ENCODE measurements at places on chromosomes 12 and 14.

GRCh38 chr12:94849411-94849976 is 154.0 kb downstream of the NDUFA12 start:
- no peak for DNase-seq

GRCh38 chr12:12443431-12443878 is 86.6 kb downstream of the BORCS5 start:
- DNase-seq: no peak

GRCh38 chr12:62525271-62525670 is 58.6 kb downstream of the MON2 start:
- no peak for DNase-seq

DNA sequence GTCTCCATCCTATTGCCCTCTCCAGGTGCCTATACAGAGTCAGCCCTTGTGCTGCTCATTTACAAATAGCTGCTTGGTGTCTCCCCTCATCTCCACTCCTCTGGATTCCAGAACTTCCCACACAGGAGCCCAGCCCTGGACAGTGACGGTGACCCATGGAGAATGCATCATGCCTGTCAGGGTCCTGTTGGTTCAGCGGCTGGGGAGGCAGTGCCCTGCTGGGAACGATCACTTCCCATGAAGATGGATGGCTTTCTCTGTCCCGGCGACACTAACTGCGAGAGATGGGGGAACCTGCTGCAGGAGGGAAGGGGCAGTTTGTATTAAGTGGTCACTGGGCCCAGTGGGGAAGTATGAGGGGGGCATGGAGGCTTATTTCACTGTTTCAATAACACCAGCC is 395.0 kb upstream of the TBX3 start:
- DNase-seq: no peak

- no peak for DNase-seq
These were observed 167.1 kb downstream of the TTC7B start for GRCh38 chr14:90649083-90649482.

DNA sequence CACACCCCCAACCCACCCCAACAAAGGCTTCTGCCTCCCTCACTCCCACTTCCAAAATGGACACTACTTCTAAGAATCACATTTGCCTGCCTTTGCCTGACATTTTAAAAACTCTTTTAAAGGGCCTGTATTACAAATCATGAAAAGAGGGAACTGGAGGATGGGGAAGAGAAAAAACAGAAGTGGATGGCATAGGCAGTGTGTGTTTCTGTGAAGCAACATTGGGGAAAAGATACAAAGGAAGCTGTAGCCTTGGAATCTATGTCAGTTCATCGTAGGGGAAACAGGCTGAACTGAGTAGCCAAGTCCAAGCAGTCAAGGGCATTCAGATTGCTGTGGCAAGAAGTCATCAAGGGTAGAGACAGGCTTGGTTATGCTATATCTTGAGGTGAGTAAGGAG is 273.9 kb downstream of the BTG1 start:
- DNase-seq: no peak

DNA sequence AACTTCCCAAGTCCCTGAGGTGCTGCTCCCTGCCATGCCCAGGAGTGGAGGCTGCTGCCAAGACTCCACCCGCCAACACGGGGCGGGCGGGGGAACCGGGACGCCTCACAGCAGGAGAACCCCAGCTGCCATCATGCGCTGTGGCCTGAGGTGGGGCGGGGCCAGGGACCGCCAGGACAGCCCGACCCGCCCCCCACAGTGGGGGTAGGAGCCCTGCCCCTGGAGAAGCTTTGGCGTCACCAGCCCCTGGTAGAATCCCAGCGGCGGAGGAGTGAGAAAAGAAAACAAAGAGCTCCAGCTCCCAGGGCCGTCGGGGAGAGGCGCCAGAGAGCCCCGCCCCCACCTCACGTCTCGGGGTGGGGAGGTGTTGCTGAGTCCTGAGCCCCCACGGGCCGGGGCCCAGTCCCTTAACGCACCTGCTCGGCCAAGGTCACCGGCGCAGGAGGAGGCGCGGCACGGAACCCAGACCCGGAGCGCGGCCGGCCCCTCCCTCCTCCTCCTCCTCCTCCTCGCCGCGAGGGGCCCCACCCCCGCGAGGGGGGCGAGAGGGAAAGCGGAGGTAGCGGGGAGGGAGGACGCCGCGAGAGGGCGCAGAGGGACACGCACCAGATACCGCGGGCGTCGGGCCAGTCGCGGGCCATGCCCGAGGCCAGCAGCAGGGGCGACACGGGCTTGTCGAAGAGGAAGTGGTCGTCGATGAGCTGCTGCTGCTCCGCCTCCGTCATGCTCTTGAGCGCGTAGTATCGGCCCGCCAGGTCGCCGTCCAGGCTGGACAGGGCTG is 1.8 kb downstream of the CKB start:
- peak; percentile 64 for DNase-seq

GRCh38 chr14:37197421-37198272 is at the start of gene MIPOL1:
Gene MIPOL1 (plus strand): TSS chr14:37197937. CDS start chr14:37247889, 49,952 bp downstream.
- DNase-seq: no peak

GRCh38 chr14:53375599-53375998 is 222.5 kb upstream of the DDHD1 start:
- DNase-seq: no peak

- no peak for DNase-seq
These were observed 13.4 kb upstream of the IFI27 start for GRCh38 chr14:94097091-94097490.

GRCh38 chr12:5236022-5236640 is 192.5 kb downstream of the KCNA5 start:
- DNase-seq: no peak

- no peak for DNase-seq
These were observed 267.2 kb upstream of the BTG1 start for GRCh38 chr12:92412856-92413255.

DNA sequence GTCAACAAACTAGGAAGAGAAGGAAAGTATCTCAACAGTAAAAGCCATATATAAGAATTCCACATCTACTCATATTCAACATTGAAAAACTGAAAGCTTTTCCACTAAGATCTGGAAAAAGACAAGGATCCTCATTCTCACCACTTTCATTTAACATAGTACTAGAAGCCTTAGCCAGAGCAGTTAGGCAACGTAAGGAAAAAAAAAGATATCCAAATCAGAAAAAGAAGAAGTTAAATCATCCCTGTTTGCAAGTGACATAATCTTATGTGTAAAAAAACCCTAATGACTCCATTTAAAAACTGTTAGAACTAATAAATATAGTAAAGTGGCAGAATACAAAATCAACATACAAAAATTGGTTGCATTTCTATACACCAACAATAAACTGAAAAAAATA is 426.2 kb downstream of the BCAT1 start:
- DNase-seq: no peak

DNA sequence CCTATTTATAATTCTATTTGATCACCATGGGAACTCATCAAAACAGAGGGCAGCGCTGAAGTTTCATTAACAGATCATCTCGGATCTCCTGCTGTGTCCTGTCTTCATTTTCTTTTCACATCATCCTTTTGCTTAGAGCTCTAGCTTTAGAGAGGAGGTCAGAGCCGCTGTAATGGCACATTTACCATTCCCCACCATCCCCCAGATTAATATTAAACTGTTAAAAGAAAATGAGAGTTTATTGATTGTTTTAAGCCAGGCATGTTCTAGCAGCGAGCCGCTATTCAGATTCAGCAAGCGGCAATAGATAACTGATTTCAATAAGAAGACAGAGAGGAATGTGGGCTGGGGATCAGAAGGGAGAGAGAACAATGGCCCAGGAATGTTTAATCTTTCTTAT is 308.8 kb downstream of the EGLN3 start:
- no peak for DNase-seq

DNA sequence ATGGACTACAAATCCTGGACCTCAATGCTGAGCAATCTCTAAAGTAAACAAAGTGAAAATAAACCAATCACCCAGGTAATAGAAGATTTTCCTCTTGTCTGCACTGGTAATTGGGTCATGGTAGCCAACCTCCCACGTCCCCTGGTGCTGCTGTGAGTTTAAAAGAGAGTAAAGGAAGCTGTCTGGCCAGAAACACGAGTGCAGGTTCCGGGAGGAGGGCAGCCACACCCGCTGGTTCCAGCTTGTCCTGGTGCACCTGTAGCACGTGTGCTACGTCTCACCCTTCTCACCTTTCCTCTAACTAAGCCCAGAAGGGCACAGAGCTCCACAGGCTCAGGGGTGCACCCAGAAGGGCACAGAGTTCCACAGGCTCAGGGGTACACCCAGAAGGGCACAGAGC is 5.4 kb downstream of the CRACR2A start:
- no peak for DNase-seq

- no peak for DNase-seq
These were observed 6.2 kb downstream of the FOXJ2 start for GRCh38 chr12:8038659-8039114.

- no peak for DNase-seq
These were observed 14.8 kb downstream of the ULK1 start for GRCh38 chr12:131909081-131909751.

DNA sequence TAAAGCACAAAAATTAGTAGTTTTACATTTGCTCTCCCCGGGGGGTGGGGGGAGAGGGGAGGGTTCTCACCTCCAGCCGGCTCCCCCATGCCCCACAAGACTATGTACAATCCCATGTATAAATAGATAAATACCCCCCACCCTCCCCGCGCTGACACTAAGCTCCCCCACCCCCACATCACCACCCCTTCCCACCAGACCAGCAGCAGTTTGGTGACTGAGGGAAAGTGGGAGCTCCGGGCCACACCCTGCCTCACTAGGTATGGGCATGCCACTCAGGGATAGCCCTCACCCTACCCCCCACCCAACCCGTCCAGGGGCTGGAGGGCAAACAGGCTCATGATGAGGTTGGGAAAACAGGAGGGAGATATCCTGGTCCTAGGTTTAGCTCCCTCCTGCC is 1.9 kb upstream of the PRKAG1 start:
- no peak for DNase-seq

GRCh38 chr12:44851586-44851985 is 24.5 kb downstream of the NELL2 start:
- DNase-seq: no peak

DNA sequence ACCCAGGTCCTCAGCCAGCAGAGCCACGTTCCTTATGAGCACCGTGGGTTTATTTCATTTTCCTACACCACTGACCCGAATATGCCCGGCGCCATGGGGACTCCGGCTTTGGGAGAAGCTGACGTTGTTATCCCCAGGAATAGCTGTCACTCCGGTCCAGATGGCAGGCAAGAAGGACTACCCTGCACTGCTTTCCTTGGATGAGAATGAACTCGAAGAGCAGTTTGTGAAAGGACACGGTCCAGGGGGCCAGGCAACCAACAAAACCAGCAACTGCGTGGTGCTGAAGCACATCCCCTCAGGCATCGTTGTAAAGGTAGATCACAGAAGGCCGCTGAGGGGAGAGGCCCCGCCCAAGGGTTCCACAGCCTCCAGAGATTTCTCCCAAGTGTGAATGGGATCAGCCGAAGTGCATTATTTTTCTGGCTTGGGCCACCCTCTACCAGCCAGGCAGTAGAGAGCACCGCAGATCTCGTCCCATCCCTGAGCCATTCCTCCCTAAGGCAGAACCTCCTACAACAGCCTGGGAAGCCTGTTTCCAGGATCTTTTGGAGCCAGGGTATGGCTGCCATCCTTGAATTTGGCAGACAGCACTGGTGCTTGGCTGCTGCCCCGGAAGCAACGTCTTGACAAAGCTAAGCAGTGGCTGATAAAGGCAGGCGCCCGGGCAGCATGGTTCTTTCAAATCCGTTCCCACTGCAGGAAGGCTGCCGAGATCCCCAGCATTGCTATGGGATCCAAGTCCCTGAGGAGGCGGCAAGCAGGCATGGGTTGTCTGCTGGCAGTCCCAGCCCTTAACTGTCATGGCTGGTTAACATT is 17.8 kb downstream of the CDK2AP1 start:
- DNase-seq: no peak

DNA sequence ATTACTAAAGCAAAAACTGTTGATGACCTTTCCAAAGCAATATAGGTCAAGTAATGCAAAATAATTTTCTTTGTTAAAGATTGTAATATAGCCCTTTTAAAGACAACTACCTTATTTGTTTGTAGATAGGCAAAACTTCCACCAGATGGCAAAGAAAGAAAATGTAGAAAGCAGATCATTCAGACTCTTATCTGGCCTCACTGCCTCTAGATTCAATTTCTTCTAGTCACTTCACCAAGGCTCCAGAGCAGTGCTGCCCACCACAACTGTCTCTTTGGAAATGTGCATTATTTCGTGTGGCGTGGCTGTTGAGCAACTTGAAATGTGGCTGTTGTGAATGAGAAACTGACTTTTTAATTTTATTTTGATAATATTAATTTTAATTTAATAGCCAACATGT is 127.1 kb downstream of the ITPR2 start:
- DNase-seq: no peak
